Left cardiac atrium (tissue), 4 donors: ENCODE measurements at places on chromosomes 16 and 17. TPM values are rescaled to one million over a fixed set of nuclear protein-coding genes. Genes with fewer than 3 reads are reported as not detected.

Gene CDRT4
- total RNA-seq = 1.7 TPM

Gene TP53TG3F
- not detected for total RNA-seq

Gene KRTAP4-4
- not detected for total RNA-seq

Gene PLD6
- total RNA-seq = 5.8 TPM

Gene SHISA6
- 0.26 TPM for total RNA-seq

Gene KRTAP2-3
- not detected for total RNA-seq

Gene MPV17L
- total RNA-seq = 8.3 TPM

Gene PLA2G10
- not detected for total RNA-seq

Gene TMIGD1
- total RNA-seq = not detected

Gene RSAD1
- 31.6 TPM for total RNA-seq

Gene HOXB1
- total RNA-seq = not detected

Gene TSPAN10
- 0.16 TPM for total RNA-seq

Gene GABARAP
- total RNA-seq = 475 TPM

Gene USP43
- not detected for total RNA-seq

Gene TP53TG3C
- total RNA-seq = not detected

Gene RSKR
- 4.4 TPM for total RNA-seq

Gene KRT17
- not detected for total RNA-seq

Gene CCL11
- total RNA-seq = 5.4 TPM

Gene KCTD19
- not detected for total RNA-seq

Gene LRRC75A
- 0.91 TPM for total RNA-seq

Gene EXOC3L1
- 1.9 TPM for total RNA-seq

Gene CCL16
- not detected for total RNA-seq

Gene ACBD4
- 8.7 TPM for total RNA-seq

Gene ALOX15B
- total RNA-seq = 0.39 TPM

Gene USP10
- total RNA-seq = 66.7 TPM

Gene NEUROD2
- total RNA-seq = not detected

Gene GRAP
- 3.2 TPM for total RNA-seq

Gene RAB37
- total RNA-seq = 3.2 TPM

Gene RCVRN
- total RNA-seq = 0.47 TPM

Gene HSF4
- 24.3 TPM for total RNA-seq

Gene KRTAP9-4
- total RNA-seq = not detected

Gene ZFPM1
- total RNA-seq = 11.5 TPM

Gene CDK5R1
- total RNA-seq = 1.4 TPM

Gene RAPGEFL1
- 2.8 TPM for total RNA-seq
